Stimulated activated CD4-positive, alpha-beta T cell treated with anti-CD3 and anti-CD28 coated beads, TNF-alpha, amount 100 ng/mL, for 48 hours (primary cell): ENCODE measurements at places on chromosomes 7 and 10.
A peak's percentile ranks its signal among the peaks of the same experiment; 100 is the strongest.

DNA sequence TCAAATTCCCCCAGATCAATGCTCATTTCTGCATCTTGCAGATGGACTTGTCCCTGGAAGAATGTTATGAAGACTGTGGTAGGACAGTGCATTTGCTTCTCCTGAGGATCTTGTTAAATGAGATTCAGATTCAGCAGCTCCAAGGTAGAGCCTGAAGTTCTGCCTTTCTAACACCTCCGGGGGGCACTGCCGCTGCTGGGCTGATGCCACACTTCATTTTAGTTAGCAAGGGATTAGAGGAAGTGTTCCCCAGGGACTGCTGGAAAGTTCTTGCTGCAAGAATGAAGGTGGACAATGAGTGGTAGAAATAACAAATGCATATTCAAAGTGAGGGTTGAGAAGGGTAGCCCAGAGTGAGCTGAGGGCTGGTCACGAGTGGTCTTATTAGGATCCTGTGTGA is 434.3 kb upstream of the AKR1E2 start:
- no peak for DNase-seq

DNA sequence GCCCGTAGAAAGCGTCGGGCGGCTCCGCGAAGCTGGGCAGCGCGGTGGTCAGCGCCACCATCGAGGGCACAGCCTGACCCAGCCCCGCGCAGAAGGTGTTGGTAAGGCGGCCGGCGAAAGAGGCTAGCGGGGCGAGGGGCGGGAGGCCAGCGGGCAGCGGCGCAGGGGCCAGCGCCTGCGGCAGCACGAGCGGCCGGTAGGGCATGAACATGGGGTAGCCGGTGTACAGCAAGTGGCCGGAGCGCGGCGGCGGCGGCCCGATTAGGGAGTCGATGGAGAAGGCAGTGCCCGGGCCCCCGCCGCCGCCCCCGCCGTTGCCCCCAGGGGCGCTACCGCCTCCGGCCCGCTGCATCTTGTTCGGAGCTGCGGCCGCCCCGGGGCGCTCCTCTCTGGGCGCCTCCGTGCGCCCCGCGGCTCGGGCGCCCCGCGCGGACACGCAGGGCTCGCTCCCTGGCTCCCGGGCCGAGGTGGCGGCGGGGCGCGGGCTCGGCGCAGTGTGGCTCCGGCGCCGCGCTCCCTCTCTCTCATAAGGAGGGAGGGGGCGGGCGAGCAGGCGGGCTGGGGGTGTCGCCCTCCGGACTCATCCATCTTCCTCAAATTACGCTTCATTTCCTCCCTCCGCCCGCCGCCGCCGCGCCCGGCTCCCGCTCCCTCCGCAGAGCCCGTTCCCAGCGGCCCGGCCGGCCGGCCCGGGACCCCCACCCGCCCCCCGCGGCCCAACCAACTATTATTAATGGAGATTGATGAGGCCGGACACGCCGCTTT is at the start of gene GBX1:
TSS of gene GBX1 (minus strand) at position 498 of the 765 bp plus-strand sequence. CDS start at position 352, 146 bp downstream.
- no peak for DNase-seq

DNA sequence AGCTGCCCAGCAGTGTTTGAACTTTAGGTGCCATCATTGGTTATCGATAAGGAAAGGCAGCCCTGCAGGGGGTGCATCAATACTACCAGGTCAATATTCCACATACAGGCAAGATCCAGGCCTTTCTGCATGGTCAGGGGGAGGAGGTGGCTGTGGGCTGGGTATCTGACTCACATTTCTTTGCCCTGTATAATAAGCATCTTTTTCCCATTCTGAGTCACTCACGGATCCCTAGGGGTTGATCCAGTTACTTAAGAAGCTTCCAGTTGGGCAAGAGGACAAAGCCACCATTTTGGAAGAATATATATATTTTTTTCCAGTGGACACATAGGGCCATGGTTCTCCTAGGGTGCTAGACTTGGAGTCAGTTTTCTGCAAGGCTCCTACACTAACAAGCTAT is 114.2 kb upstream of the HABP2 start:
- no peak for DNase-seq

- no peak for DNase-seq
These were observed 3.5 kb downstream of the SCART1 start for GRCh38 chr10:133457100-133457841.

GRCh38 chr7:24948739-24949138 is 31.2 kb downstream of the OSBPL3 start:
- DNase-seq: no peak

- no peak for DNase-seq
These were observed 92.6 kb downstream of the SPAG6 start for GRCh38 chr10:22437620-22438588.

GRCh38 chr10:13924040-13924725 is 337.4 kb downstream of the PRPF18 start:
- no peak for DNase-seq

- DNase-seq: no peak
These were observed 68.0 kb upstream of the EEPD1 start for GRCh38 chr7:36085096-36085495.

DNA sequence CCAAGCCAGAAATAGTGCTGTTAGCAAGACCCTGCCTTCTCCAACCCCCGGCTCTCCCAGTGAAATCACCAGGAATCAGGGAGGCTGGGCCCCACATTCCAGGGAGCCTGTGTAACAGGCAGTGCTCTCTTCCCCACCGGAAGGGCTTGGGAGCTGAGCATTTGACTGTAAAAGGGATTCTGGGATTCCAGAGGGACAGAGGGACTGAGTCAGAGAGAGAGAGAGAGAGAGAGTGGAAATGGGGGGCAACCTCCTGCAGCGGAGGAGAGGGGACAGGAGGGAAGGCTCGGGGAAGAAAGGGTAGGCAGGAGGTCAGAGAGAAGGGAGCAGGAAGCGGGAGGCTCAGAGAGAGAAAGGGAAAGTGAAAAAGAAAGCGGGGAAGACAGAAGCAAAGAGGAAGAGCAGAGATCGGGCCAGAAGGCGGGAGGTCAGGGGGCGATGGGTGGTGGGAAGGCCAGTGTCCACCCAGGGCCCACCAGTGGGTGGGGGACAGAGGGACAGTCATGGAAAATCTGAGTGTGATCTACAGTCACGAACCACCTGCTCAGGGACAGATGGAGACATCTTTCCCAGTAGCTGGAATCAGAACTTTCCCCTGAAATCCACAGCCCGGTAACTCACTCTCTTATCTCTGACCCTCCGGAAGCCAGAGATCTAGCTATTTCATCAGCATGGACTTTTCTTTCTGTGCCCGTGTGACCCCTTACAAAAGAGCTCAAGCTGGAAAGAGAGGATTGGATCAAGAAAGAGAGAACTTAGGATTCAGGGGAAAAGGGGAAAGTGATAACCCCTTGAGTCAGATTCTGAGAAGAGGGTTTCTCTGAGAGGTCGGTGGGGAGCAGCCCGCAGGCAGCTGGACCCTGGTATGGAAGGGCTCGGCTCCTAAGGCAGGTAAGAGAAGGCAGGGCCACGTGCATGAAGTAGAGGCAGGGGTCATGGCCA is 4.6 kb upstream of the SERPINE1 start:
- DNase-seq: no peak

DNA sequence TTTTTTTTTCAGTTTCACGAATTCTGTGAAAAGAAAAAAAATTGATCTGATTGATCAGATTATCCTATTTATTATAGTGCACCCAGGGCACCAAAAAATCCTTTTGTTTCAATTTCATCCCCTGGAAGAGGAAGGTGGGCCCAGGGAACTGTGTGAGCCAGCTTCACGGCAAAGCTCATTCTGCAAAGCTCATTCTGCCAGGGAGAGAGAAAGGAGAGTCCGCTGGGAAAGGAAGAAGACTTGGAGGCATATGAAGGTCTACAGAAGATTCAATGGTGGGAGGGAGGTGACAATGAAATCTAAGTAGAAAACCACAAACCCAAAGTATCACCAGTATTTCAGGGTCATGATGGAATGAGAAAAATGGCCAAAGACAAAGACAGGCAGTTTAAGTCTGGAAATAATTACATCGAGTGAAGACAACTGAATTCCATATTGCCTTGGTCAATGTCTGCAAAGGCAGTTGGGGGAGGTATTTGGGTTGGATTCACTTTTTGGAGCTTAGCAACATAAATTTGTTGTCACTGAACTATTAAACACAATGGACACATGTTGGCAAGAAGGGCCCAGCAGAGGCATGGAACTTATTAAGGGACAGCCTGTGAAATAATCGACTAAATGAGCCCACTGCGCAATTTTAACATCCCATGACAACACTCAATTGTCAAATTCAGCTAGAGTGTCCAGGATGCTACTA is 587.8 kb upstream of the MKI67 start:
- no peak for DNase-seq

- DNase-seq: no peak
These were observed 21.9 kb upstream of the NEUROD6 start for GRCh38 chr7:31362401-31362800.

DNA sequence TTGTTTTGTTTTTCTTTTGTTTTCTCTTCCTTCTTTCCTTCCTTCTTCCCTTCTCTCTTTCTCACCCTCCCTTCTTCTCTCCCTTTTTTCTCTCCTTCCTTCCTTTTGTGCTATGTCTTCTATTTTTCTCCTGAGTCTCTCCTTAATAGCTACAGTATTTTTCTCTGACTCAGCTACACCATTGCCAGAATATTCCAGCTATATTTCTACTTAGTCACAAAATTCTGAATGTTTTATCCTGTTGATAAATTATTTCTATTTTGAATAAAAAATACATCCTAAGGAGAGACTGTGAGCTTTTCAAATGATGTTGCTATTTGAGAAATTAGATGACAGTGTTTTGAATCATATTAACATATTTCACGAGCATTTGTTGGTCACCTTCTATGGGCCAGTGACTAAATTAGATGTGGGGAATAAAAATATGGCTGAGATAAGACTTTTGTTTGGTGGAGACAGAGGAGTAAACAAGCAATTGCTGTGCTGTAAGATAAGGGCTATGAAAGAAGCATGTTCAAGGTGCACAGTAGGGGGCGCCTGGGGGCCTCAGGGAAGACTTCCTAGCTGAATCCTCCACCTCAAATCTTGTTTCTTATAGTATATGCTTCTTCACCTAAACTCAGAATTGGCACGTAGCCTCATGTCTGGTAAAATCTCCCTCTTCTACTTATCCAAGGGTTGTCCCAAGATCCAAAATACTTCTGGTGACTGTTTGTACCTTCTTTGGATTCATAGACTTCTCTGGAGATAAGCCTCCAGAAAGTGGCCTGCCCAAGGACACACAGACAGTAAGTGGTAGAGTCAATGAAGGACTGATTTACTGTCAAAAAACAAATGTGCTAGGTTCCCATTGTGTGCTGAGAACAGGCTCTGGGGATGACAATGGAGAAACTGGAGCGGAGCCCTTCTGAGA is 115.5 kb upstream of the CREB5 start:
- DNase-seq: peak; percentile 21

DNA sequence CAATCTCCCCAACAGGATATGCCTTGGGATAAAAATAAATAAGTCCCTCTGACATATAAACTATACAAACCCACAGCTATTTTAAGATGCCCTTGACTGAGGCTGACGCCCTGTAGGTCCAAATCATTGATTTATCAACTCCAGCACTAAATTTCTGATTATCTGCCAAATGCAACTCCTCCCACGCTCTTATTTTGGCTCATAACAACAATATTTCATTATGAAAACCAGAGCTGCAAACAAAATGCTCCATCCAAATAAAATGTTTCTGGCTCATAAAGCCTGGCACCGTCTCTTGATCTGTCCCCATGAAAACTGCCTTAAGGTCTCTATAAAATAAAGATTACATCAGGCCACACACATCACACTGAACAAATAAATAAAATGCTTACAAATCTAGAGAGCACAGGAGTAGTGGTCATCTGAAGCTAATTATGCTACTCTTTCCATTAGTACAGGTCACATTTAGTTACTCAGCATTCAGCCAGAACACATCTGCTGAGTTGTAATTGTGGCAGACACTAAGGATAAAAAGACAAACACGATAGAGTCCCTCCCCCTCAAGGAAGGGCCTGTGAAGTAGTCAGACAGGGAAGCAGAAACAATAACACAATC is 28.8 kb downstream of the CACUL1 start:
- DNase-seq: no peak

GRCh38 chr7:49805371-49806007 is 32.1 kb downstream of the VWC2 start:
- no peak for DNase-seq

- no peak for DNase-seq
These were observed 593.6 kb downstream of the DNAJB6 start for GRCh38 chr7:157930441-157930840.

DNA sequence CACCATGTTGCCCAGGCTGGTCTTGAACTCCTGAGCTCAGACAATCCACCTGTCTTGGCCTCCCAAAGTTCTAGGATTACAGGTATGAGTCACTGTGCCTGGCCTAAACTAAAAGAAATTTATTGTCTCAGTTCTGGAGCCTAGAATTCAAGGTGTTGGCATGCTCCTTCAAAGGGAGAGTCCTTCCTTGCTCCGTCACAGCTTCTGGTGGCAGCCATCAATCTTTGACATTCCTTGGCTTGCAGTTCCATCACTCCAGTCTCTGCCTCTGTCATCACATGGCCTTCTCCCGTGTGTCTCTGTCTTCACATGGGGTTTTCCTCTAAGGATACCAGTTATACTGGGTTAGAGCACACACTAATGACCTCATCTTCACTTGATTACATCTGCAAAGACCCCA is 55.5 kb downstream of the DNAJC12 start:
- no peak for DNase-seq

DNA sequence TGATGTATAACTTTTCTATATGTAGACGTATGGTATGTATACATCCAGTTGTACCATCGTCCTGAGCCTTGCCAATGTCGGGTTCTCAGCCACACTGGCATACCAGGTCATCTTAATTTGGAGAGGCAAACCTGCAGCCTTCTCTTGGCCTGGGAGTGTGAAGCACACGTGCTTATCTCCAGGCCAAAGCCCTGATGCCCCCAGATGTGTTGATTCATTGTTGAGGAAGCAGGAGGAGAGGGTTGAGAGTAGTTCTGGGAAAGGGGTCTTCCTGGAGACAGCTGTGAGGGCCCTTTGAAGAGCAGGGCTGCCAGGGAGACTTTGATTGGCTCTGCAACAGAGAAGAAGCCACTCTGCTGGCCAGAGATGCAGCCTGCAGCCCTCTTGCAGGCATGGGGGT is 155.6 kb downstream of the ARHGAP21 start:
- no peak for DNase-seq

DNA sequence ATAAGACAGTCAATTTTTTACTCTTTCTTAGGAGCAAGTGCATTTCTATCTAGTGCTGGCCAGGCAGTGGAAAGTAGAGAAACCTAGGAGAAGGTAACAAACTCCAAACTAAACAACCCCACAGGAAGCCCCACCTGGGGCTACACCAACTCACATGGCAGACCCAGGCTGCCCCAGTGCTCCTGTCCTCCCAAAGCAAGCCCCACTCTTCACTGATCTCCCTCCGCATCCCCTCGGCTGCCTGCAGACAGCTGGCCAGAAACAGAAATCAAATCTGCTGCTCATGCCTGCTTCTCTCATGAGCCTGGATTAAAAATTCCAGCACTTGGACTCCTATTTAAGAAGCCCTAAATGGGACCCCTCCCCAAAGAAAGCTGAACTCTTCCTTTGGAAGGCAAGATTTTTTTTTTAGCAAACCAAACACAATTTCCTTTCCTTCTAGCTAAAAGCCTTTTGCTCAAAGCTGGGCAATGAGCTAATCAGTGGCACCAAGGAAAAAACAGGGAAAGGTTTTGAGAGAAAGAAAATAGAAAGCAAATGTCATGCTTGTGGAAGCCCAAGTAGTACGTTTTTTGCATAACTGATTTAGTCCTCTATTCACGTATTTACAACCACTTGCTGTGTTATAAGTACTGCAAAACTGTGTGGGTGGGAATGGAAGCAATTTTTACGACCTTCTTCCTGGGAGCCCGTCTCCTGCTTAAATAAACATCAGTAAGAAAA is 10.8 kb downstream of the PDE1C start:
- DNase-seq: no peak

- DNase-seq: no peak
These were observed 16.0 kb downstream of the MYOZ1 start for GRCh38 chr10:73625004-73625883.
